Fibroblast of the aortic adventitia (primary cell): ENCODE measurements at places on chromosomes 13 and 19. TPM values are rescaled to one million over a fixed set of nuclear protein-coding genes. Genes with fewer than 3 reads are reported as not detected.

DNA sequence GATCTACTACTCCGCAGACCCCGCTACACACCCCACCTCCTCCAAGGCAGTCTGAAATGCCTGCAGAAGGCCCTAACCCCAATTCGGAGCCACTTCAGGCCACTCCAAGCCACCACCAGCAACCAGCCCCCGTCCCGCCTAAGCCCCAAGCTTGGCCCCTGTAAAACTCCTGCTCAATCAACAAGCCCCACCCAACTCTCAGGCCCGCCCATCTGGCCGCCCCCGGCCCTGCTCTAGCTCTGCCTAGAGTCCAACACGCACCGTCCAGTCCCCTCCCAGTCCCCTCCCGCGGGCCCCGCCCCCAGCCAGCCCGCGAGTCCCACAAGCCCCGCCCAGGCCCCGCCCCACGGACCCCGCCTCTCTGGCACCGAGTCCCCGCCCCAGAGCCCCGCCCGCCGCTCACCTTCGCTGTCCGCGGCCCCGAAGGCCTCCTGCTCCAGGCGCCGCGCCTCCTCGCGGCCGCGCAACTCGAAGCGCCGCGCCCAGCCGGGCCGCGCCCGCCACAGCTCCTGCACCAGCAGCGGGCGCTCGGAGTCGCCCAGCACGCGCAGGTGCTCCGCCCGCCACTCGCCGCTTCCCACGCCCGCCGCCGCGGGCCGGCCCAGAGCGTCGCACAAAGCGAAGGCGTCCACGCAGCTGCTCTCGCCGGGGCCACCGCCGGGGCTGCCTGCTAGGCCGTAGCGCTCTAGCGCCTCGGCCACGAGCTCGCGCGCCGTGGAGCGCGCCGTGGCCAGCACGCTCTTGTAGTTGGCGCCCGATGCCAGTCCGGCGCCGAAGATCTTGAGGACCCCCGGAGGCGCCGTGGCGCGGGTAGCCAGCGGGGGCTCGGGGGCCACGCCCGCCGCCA is 1.6 kb downstream of the RASIP1 start:
- peak; percentile 51 for DNase-seq

The SLC25A23 gene
- total RNA-seq, result 27.7 and 46.9 TPM in 2 replicates

DNA sequence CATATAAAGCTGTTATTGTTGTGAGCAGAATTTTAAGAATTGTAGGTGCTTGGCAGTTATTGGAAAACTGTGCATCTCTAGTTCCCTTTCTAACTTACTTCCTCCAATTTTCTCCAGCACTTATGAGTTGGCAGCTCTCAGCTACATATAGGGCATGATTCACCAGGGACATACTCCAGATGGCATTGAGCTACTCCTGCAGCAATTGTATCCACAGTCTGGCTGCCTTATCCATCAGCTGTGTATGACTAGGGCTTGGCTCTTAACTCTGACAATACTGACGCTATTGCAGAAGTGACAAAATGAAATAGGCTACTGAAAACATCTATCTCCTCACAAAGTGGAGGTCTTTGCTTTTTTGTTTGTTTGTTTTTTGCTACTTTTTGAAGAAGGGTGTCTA is 276.7 kb downstream of the POU4F1 start:
- DNase-seq, result no peak

- peak; percentile 62 for DNase-seq
These were observed 199.7 kb upstream of the TSHZ3 start for GRCh38 chr19:31548941-31549340.

The RNF225 gene
- not detected in 2 replicates for total RNA-seq

DNA sequence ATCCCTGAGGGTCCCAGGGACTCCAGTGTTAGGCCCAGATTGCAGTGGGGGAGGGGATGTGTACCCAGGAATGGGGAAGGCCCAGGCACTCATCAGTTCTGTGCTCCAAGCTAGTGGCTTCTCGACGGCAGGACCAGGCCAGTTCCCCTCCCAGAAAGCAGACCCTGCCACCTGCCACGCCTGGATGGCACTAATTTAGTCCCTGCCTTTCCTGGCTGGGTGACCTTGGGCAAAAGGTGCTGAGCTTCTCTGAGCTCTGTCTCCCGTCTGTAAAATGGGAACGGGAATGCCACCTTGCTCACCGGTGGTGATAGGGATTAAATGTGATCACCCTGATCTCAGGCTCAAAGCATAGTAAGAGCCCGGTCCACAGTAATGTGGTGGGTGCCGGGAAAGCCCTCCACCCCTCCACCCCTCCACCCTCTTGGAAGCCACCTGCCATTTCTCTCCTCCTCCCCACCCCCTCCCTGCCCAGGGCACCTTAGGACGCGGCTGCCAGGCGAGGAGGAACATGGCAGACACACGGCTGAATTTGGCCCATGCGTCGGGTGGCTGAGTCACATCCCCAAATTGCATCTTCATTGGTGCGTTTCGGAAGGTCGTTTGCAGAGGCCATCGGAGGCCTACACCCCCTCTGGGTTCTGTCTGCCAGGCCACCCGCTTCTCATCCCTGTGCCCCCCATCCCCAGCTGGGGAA is 2.3 kb downstream of the KCNN1 start:
- no peak for DNase-seq

The SLC1A6 gene
- total RNA-seq, result not detected in 2 replicates

- DNase-seq, result peak; percentile 85
These were observed 8.7 kb upstream of the ATP12A start for GRCh38 chr13:24671386-24672113.

GRCh38 chr19:18972301-18972811 is 31.3 kb upstream of the HOMER3 start:
- DNase-seq, result peak; percentile 87

The ZNF98 gene
- not detected in 2 replicates for total RNA-seq

- peak; percentile 79 for DNase-seq
These were observed 86.2 kb upstream of the FRY start for GRCh38 chr13:31945202-31945961.

DNA sequence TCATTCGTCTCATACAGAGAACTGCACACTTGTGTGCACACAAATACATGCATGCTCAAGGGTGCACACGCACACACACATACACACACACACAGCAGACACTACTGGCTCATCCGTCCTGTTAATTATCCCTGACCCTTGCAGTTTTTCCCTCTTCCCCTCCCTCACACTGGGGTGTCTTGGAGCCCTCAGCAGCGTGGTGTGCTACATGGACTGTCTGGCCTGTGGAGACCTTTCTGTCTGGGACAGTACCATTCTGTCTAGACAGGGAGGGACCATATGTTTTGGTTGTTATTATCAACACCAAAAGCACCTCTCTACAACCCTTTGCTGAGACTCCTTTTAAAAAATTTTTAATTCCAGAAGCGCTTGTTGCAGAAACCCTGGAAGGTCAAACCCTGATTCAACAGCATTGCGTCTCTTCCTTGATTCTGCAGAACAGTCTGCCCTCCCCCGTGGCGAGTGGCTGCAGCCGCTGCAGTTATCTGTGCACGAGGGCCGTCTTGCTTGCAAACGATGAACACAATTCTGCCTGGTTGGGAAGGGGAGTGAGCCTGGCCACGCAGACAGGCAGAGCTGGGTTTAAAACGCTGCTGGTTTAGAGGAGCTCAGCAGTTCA is 374.0 kb downstream of the IRS2 start:
- no peak for DNase-seq

GRCh38 chr13:46846726-46847125 is 49.8 kb upstream of the ESD start:
- DNase-seq, result no peak

DNA sequence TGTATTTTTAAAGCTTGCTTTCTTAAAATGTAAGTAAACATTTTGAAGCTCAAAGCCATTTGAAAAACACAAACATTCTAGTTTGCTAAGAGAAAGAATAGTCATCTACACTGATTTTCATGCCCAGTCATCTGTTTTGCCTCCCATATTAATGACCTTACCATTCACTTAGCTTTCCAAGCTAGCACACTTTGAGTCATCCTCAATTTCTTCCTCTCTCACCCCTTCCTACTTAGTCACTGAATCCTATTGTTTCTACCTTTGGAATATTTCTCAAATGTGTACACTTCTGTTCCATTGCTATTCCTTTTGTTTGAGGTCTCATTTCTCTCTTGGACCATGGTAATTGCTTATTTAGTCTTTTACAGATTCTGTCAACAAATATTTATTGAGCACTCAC is 7.3 kb upstream of the HS6ST3 start:
- DNase-seq, result peak; percentile 39

GRCh38 chr19:4977299-4978174 is 8.6 kb downstream of the KDM4B start:
- DNase-seq, result peak; percentile 93

The C19orf44 gene
- 7.5 and 7.9 TPM in 2 replicates for total RNA-seq

DNA sequence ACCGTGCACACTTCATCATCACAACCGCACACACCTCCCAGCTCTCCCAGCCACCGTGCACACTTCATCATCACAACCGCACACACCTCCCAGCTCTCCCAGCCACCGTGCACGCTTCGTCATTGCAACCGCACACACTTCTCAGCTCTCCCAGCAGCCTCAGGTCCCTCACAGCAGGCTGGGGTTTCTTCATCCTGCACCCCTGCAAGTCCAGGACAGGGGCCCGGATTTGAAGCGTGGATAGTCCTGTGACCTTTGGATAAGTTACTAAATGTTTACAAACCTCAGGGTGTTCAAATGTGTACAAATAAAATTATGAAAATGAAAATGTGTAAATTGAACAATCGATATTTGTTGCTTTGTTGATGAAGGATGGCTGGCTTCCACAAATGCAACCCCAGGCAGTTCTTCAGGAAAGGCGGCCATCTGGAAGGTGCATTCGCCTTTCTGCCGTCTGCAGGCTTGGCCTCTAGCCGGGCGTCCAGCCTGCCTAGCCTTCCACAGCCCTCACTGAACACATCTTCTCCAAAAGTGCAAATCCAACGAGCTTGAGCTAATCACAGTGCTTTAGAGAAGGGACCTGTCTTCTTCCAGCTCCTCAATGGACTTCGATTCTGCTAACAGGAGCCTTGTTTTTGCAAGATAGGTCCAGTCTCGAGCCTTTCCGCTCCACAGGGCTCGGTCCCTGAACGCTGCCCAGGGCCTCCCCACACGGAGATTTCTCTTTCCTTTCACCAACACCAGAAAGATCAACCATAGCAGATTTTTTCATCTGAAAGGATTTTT is 74.2 kb downstream of the SPACA7 start:
- no peak for DNase-seq

DNA sequence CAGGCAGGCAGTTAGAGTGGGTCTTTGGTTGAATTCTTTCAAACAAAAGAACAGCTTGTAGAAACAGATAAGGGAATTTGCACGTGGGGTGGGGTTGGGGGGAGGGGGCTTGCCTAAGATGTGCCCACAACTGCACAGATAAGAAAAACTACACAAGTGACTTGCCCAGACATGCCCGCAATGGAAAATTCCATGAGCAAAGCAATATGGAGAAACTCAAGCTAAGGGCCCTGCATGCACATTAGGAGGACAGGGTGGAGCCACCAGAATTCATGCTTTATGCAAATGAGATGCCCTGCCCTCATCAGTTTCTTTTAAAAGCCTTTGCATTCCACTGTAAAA is 755.6 kb upstream of the MIR17HG start:
- no peak for DNase-seq

GRCh38 chr13:74651121-74651520 is 516.9 kb upstream of the KLF12 start:
- no peak for DNase-seq

GRCh38 chr13:32791545-32792172 is 205.4 kb downstream of the PDS5B start:
- no peak for DNase-seq

DNA sequence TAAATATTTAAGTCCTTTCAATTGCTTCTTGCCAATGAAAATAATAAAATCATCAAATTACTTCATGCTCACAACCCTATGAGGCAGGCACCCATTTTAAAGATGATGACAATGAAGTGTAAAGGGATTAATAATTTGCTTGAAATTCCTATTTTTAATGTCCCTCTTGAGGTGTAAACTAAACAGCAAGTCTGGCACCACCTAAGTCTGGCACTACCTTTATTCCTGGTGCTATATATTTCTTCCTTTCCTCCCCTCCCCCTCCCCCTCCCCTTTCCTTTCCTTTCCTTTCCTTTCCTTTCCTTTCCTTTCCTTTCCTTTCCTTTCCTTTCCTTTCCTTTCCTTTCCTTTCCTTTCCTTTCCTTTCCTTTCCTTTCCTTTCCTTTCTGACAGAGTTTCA is 42.2 kb downstream of the FLT1 start:
- DNase-seq, result no peak

DNA sequence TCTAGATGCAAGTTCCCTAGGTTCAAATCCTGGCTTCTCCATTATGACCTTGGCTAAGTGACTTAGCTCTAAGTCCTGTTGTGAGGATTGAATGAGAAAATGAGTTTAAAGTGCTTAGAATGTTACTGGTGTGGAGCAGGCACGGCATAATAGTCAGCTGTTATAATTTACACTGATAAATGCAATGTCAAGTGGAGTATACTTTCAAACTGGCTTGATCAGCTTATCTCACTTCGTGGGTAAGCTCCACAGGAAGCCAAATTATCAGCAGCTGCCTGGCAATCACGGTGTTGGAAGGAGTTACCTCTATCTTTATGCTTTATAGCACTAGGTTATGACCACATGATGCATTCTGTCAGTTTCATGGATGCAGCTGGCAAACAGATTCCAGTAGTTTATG is 272.8 kb downstream of the OLFM4 start:
- DNase-seq, result no peak

DNA sequence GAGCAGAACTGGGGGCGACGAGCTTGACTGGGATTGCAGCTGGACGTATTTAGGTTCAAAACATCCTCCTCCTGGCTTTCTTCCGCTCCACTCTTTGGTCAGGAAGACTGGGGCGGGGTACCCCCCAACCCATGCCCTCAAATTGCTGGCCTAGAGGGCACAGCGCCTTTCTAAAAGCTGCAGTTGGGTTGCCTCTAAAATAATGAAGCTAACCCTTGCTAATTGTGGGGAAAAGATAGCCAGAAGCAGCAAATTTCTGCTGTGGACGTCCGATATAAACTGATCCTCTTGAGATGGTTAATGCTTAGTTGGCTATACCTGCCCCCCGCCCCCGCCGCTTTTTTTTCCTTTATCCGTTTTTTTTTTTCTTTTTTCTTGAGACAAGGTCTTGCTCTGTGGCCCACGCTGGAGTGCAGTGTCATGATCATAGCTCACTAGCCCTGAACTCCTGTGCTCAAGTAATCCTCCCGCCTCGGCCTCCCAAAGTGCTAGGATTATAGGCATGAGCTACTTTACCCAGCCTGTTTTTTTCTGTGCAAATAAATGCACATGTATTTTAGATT is 754 bp upstream of the CHERP start:
- DNase-seq, result peak; percentile 6

GRCh38 chr13:21537105-21537504 is 66.9 kb downstream of the MICU2 start:
- peak; percentile 27 for DNase-seq

The PRKD2 gene
- total RNA-seq, result 8.0 and 9.7 TPM in 2 replicates

GRCh38 chr19:35066691-35067563 is 25.4 kb downstream of the HPN start:
- DNase-seq, result peak; percentile 80

The SBK2 gene
- total RNA-seq, result not detected in 2 replicates
